ENCODE measurements at places on chromosomes 12 and 14. TPM values are rescaled to one million over a fixed set of nuclear protein-coding genes. Genes with fewer than 3 reads are reported as not detected.

DNA sequence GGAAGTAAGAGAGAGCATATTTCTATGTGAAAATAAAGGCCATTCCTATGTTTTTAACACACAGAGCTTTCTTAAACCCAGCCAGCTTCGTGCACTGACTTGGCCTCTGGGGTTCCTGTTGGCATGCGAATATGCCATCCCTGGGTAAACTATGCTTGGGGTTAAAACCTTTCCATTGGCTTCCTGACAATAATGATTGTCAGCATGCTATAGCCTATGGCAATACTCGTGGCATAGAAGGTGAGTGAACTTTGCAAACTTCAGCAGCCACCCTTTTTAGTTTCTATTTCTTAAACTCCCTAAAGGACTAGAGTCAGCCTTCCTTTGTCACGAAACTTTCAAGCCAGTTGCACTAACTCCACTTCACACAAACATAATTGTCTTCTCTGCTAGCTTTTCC is 148.4 kb upstream of the RGS6 start:
- no peak overlapping the region for H3K4me3 ChIP-seq
- H3K4me1 ChIP-seq: peaks cover 5% of the 10 kb centered on the region
- no peak overlapping the region for H3K27ac ChIP-seq
- DNase-seq: no peak
- no peaks in the 10 kb centered on the region for H3K36me3 ChIP-seq
- no peaks in the 10 kb centered on the region for H3K27me3 ChIP-seq

- no peaks in the 10 kb centered on the region for H3K36me3 ChIP-seq
- H3K27ac ChIP-seq: no peak overlapping the region
- no peaks in the 10 kb centered on the region for H3K27me3 ChIP-seq
- no peak overlapping the region for H3K4me3 ChIP-seq
- peaks cover 6% of the 10 kb centered on the region for H3K4me1 ChIP-seq
These were observed 13.0 kb upstream of the DLK1 start for GRCh38 chr14:100713705-100714104.

DNA sequence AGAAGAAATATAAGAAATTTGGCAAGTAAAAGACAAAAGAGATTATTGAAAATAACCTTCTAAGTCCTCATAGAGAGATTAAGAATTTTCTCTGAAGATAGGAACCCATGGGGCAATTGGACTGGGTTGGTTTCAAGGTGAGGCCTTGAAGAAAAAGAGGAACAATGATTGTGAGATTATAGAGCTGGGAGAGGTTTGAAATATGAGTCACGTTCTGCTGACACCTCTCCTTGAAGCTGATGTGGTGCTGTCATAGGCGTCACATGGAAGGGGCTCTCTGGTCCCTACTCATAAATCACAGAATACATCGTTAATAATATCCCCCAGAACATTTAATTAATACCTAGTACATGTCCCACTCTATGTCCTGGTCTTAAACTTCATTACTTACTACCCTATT is 227.6 kb upstream of the PDE3A start:
- H3K4me1 ChIP-seq: no peaks in the 10 kb centered on the region
- H3K27me3 ChIP-seq: no peaks in the 10 kb centered on the region
- no peak overlapping the region for H3K4me3 ChIP-seq
- H3K27ac ChIP-seq: no peak overlapping the region

SLC22A17 gene
- 1.7 TPM for total RNA-seq

DNA sequence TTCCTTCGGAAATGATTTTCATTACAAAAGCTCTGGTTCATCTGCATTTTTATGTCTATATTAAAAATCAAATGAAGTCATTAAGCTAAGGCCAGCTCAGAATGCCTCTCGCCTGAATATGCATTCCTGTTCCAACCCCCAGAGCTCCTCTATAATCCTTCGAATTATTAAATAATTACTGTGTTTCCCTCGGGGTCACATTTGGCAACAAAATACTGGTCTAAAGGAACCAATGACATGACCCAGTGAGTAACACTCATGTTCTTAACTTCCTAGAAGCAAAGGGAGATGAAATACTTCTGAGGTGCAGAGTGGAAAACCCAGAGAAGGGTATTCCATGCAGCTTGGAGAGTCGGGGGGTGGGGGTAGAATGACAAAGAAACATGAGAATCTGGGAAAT is 68.3 kb downstream of the FOXN3 start:
- peaks cover 19% of the 10 kb centered on the region for H3K4me1 ChIP-seq
- H3K27ac ChIP-seq: no peak overlapping the region
- no peaks in the 10 kb centered on the region for H3K27me3 ChIP-seq
- H3K4me3 ChIP-seq: no peak overlapping the region

- H3K27ac ChIP-seq: no peak overlapping the region
- no peaks in the 10 kb centered on the region for H3K27me3 ChIP-seq
- no peak for DNase-seq
- no peak overlapping the region for H3K4me3 ChIP-seq
- no peaks in the 10 kb centered on the region for H3K4me1 ChIP-seq
These were observed 44.2 kb downstream of the CCDC175 start for GRCh38 chr14:59532419-59532818.

DNA sequence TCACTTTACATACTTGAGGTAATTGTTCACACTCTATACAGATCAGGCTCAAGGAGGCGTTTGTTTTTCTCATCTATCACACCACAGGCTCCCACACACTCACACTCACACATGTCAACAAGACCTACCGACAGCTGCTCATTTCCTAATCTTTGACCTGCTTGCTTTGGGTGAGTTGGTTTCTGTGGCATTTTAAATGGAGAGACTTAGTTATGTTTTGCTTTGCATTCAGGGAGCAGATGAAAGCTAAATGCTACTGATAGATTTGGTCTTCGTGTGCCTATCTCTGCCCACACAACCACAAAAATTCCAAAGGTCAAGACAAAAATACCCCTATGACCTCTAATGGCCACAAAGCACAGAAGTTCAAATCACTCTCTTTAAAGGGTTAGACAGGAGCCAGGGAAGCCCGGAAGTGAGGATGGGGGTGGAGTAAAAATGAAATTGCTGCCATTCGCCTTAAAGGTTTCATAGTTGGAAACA is 203.5 kb upstream of the G2E3 start:
- no peaks in the 10 kb centered on the region for H3K27me3 ChIP-seq
- H3K36me3 ChIP-seq: no peaks in the 10 kb centered on the region
- H3K27ac ChIP-seq: no peak overlapping the region
- H3K4me3 ChIP-seq: no peak overlapping the region
- H3K4me1 ChIP-seq: no peaks in the 10 kb centered on the region
- DNase-seq: no peak

DNA sequence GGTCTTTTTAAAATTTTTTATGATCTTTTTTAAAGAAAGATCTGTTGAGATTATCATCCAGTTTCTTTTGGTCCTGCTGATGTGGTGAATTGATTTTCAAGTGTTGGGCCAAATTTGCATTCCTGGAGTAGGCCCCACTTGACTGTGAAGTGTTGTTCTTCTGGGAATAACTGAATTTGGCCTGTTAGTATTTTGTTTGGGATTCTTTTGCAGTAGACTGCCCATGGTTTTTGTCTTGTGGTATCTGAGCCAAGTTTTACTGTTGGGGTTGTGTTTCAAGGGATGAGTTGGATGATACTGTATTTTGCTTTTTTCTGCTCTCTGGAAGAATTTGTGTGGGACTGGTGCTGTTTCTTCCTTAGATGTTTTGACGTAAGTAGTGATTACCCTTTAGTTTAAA is 4.0 kb upstream of the SYCP3 start:
- peaks cover 8% of the 10 kb centered on the region for H3K36me3 ChIP-seq
- no peak overlapping the region for H3K27ac ChIP-seq
- DNase-seq: no peak
- H3K27me3 ChIP-seq: no peaks in the 10 kb centered on the region
- H3K4me1 ChIP-seq: no peaks in the 10 kb centered on the region

All from SJSA1 (cell line).